ENCODE measurements at places on chromosomes 1 and 21.

DNA sequence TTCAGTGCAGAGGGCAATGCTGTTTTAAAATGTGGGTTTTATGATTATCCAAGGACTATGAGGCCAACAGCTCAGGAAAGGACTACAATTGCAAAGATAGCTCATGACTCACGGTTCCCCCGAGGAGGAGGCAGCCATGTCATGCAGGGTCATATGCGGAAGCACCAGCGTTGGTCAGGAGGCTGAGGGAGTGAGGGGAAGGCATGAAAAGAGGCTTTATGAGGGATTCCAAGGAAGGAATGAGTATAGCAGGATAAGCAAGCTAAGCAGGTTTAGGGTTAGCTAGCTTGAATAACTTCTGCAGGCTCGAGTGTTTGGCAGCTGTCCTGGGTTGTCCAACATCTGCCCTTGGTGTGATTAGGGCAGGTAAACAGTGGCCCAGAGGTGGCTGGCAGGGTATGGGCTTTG is 495.1 kb downstream of the SETD4 start:
- peak; percentile 34 for DNase-seq

GRCh38 chr1:228471762-228472398 is 15.3 kb upstream of the RNF187 start:
- peak; percentile 39 for DNase-seq

DNA sequence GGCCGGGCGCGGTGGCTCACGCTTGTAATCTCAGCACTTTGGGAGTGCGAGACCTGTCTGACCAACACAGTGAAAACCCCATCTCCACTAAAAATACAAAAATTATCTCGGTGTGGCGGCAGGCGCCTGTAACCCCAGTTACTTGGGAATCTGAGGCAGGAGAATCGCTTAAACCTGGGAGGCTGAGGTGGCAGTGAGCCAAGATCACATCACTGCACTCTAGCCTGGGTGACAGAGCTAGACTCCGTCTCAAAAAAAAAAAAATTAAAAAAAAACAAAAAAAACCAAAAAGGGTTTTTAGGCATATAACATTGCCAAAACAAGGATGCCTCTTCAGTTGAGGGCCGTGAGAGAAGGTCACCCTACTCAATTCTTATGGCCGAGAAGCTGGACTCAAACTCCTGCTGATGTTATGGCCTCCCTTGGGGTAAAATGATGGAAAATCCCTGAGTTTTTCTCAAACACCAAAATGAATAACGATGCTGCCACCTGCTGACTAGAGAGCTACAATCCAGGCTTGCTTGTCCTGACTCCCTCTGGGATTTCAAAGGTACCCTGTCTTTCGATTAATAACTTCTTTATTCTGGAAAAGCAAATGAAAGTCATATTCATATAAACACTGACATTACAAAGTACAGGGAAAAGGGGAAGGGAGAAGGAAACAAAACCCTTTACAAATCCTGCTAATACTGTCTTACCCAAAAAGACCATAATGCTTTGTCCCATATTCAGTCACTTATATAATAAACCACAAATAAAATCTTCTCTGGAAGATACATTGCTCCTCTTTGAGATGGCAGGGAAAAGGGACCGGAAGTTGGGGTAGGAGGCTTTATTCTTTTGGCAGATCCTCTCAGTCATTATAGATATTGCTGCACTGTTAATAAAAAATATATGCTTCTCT is 10.7 kb downstream of the RAB42 start:
- peak; percentile 76 for DNase-seq

DNA sequence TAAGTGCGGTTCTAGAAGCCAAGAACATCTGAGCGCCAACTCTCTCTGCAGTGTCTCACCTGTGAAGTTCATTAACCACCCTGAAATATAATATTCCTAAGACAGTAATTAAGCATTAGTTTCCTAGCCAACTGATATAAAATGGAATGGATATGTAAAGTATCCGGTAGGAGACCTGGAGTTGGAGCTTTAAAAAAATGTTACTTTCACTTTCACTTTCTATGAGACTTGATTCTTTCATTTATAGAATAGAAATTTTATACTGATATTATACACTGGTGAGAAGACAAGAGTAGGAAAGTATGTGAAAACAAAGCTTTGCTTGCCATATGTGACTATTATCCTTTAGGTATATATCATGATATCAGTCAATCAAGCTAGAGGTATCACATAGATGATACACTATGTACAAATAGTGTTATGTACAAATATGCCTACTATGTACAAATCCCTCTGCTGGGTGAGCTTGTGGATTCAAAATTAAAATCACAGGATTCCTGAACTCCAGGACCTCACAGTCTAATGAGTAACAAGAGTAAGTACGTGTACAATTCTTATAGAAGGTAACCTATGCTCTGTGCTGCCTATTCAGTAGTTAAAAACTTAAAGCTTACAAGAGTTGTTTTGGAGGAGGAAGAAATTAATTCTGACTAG is 934.2 kb downstream of the TTLL7 start:
- peak; percentile 21 for DNase-seq

DNA sequence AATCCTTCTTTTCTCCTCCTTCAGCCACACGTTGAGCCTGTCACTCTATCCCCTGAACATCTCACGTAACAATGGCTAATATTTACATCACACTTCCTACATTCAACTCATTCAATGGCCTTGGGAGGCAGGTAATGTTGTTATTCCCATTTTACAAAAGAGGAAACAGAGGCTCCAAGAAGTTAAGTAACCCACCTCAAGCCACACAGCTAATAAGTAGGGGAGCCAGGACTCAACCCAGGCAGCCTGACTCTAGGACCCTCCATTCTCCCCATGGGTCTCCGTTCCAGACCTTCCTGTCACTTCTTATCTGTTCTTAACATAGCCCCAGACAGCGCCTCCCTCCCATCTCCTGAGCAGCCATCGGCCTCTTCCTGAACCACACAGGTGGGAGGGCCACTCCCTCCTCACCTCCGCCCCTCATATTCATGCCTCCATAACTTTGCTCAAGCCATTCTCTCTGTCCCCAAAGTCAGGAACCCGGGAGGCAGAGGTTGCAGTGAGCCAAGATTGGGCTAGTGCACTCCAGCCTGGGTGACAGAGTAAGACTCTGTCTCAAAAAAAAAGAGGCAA is 2.2 kb downstream of the PADI4 start:
- no peak for DNase-seq

GRCh38 chr1:95117207-95118066 is at the start of gene TLCD4:
TLCD4 (plus strand) TSS chr1:95117355; CDS start chr1:95143902, 26,547 bp downstream.
- DNase-seq, result no peak

DNA sequence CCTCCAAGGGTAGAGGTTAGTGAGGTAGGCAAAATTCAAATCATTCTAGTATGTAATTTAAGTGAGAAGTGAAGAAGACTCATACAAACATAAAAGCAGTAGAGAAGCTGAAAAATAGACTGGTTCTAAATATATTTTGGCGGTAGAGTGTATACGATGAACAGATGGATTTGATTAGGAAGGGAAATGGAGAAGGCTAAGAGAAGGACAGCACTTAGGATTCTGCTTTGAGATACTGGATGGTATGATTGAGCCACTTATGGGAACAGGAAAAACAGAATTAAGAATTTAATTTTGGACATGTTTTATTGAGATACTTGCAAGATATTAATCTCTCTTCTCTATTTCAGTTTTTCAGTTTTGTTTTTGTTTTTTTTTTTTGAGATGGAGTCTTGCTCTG is 60.1 kb downstream of the EPB41 start:
- DNase-seq, result no peak

- DNase-seq, result peak; percentile 17
Observed at GRCh38 chr1:32398401-32398800, 4.2 kb upstream of the BSDC1 start.

DNA sequence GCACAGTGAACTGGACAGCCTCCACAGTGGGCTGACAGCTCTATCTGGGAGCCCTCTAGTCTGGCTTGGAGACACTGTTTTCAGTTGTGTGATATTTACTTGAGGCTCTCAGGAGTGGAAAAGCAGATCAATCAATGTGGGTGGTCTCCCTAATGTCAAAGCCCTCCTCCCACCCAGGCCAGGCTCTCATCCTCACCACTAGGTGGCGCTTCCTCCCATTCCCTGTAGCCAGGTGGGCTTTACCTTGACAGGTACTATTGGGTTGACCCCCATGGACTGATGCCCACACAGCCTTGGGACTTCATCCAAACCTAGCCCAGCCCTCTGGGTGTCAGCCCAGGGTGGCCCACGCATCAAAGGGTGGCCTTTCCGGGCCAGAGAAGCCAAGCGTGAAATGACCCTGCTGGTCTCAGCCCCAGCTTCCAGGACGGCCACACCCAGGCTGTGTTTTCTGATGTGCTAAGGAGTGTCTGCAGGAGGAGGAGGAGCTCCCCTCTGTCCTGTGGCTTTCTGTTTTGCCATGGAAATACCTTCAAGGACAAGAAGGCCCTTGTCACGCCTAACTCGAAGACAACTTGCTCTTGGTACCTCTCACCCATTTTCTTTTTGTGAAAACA is 54.0 kb downstream of the CLIC6 start:
- no peak for DNase-seq

DNA sequence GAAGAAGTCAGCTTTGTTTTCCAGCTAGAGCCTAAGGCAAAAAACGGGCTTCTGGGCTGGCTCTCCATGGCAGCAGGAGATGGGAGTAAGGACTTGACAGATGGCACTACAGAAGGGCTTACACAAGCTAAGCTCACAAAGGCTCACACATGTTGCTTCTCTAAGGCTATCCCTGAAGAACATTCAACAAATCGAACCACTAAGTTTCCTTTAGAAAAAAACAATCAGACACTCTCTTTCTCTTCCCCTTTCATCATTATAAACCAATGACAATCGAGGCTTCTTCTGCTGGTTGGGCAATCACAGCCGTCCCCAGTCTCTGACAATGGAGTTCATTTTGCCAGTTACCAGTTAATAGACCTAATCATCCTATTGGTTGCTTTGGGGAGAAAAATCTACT is 40.5 kb downstream of the TRIT1 start:
- no peak for DNase-seq

- peak; percentile 2 for DNase-seq
Observed at GRCh38 chr1:170790651-170791071, 126.7 kb downstream of the PRRX1 start.

DNA sequence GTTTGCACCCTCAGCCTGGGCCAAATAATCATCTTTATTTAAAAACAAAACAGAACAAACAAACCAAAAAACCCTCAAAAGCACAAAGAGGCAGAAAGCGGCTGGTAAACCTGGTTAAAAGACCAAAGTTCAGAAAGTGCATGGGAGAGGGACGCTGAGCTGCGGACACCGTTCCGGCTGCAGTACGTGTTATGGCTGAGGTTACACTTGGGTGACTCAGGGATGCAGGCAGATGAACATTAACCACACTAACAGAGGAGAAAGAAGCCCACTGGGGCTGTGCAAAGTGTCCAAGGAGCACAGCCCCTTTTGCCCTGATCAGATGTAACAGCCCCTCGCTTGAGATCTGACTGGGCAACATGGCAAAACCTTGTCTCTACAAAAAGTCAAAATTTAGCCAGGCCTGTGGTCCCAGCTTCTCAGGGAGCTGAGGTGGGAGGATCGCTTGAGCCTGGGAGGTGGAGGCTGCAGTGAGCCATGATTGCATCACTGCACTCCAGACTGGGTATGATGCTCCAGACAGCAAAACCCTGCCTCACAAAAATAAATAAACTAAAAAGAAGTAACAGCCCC is 28.3 kb downstream of the GPR157 start:
- DNase-seq, result peak; percentile 69

GRCh38 chr1:33242652-33243051 is 13.6 kb upstream of the ZNF362 start:
- DNase-seq, result no peak

DNA sequence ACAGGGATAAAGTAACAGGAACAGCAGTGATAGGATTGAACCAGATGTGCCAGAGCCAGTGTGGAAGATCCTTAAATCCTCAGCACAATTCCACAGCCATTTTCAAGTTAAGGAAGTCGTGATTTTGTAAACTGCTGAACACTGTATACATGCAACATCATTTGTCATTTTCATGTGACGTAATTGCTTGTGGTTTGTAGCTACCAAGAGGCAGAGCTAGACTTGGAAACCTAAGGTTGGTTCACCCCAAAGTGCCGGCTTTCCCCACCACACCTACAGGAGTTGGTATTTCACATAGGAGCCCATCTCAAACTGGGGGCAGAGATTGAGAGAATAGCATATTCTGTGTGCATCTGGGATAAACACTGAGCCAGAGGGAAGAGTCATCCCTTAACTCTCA is 113.9 kb downstream of the CAPN8 start:
- no peak for DNase-seq

- no peak for DNase-seq
Observed at GRCh38 chr1:178277793-178278530, 184.1 kb downstream of the RASAL2 start.

DNA sequence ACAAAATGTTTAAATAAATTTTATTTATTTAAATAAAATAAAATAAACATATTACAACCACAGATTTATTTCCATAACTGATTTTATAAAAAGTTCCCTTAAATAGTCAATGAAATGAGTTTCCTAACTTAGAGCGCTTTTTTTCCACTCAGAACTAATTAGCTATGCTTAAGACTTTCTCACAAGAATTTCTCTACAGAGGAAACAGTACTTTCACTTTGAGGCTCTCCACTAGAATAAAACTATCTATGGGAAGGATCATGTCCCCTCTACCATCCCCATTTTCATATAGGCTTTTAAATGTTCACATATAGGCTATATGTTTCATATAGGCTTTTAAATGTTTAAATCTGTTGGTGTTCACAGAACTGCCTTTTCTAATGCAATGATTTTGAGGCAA is 40.0 kb upstream of the DPH5 start:
- DNase-seq, result no peak

DNA sequence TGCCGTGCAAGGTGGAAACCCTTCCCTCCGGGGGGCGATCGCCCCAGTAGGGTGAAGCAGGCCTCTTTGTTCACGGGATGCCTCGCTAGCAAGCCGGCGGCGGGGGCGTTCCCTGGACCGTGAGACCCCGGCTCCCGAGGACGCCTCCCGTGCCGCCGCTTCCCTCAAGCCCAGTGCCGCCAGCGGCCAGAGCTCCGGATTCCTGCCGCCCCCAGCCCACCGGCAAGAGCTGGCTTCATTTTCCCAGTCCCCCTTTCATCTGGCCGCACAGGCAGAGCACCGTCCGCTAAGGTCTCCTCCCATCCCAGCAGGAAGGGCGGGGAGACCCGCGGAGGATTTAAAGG is 16.3 kb downstream of the IER5 start:
- DNase-seq, result no peak

DNA sequence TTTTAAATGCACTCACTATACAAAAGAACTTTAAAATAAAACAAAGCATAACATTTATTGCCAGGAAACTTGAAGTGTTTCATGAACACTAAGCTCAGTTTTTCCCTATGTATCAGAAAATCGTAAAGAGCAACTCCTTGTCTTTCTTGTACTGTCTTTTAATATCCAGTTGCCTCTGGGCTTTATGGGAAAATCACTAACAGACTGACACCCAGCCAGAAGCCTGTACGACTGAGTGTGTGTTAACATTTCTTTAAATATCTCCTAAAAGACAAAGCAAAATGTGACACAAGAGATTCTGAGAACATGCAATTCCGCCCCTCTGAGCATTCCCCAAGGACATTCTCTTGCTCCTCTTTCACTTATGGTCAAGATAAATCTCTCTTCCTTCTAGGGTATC is 347.5 kb upstream of the DPYD start:
- no peak for DNase-seq
